ENCODE measurements at places on chromosomes 6 and 20.

DNA sequence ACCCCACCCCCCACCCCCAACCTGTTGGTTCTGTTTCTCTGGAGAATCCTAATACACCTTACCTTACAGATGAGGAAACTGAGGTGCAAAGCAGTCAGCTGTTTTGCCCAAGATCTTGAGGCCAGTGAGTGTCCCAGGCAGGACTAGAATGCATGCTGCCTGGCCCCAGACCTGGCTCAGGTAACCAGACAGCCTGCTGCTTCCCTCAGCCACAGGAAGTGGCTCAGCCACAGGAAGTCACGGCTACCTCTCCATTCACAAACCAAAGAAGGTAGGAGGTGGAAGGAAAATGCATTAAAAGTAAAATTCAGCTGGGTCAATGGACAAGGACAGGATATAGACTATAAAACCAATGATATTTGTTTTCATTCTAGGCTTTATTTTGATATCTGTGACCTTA, 517.6 kb downstream of the CD83 start:
- no peak for DNase-seq

DNA sequence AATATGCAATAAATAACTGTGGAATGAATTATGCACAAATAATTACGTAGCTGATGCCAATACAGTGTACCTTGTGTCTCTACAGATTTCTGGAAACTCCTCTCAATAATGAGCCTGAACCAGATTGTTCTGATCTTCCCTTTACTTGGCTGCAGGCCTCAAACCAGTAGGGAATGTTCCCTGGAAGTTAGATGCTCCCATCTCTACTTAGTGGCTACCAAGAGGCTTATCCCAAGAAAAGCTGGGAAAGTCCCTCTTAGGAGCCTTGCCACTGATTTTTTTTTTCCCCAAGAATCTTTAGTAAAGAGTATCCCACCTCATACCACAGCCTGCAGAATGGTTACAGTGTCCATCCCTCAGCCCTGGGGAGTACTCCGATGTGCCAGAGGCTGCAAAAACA, 702.1 kb downstream of the RFPL4B start:
- DNase-seq = no peak

- no peak for DNase-seq
Measured at GRCh38 chr20:48049641-48050040, 264.4 kb upstream of the SULF2 start.

DNA sequence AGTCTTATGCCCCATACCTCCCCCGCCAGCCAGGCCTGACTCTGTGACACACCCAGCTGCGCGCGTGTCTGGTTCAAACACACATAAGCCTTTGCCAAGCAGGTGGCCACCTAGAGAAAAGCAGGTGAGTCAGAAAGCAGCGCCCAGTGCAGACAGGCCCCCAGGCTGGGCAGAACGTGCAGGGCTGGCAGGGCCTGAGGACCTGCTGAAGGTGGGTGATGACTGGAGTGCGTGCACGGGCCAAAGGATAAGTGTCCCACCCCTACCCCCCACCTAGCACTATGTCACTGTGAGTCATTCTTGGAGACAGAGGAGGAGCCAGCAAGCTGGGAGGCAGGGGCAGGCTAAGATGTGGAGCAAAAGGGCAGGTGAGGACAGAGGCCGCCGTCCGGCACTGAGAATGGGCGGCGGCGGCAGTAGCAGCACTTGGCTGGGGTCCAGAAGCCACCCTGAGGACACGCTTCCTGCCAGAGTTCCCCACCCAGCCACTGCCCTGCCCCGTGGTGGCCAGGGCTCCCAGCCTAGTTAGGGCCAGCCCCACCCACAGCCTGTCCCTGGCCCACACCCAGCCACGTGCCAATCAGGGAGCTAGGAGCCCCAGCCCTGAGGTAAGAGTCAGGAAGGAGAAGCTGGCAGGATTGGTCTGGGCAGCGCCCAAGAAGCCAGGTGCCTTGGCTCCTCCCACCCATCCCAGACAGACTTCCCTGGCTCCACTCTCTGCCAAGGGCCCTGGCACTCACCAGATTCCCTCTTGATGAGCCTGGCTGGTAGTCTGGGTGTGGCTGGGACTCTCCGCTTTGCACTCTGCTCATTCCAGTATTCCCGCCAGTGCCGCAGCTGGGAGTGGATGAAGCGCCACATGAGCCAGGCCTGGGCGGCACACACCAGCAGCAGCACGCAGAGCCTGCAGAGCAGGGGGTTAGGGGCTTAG, 72.7 kb downstream of the TRAM2 start:
- DNase-seq = peak; percentile 97

- DNase-seq = no peak
Measured at GRCh38 chr6:98929498-98930060, 18.2 kb downstream of the FBXL4 start.

- no peak for DNase-seq
Measured at GRCh38 chr6:116884530-116884929, 7.5 kb downstream of the RFX6 start.

DNA sequence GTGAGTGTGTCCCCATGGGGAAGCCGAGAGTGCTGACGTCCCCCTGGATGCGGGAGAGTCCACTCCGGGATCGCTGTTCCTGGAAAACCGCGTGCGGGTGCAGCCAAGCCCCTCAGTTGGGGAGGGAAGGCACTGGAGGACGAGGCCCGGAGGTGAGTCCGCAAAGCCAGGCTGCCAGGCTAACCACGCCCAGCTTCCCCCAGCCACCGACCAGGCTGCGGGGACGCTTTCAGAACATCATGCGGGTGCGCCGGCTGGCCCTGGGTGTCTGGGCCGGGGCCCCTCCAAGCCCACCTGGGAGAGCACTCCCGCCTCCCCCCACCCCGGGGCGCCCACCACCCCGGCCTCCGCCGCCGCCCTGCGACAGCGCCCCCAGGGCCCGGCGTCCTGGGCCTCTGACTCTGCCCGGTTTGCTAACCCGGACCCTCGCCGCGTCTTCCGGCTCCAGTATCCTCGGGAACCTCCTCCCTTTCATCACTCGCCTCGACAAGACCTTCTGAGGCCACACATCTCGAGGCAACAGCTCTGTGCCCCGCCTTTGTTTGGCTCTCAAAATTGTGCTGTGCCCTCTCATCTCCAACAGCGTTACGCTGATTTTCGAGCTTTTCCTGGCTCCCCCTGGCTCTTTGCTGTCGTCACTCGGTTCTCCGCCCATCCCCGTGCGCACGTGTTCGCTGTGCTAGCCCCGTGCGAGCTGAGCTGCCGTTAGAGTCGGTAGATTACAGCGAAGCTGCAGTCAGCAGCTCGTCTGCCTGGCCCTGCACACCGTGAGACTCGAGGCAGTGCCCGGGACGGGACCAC, 47.1 kb upstream of the ENTPD6 start:
- DNase-seq = peak; percentile 4

DNA sequence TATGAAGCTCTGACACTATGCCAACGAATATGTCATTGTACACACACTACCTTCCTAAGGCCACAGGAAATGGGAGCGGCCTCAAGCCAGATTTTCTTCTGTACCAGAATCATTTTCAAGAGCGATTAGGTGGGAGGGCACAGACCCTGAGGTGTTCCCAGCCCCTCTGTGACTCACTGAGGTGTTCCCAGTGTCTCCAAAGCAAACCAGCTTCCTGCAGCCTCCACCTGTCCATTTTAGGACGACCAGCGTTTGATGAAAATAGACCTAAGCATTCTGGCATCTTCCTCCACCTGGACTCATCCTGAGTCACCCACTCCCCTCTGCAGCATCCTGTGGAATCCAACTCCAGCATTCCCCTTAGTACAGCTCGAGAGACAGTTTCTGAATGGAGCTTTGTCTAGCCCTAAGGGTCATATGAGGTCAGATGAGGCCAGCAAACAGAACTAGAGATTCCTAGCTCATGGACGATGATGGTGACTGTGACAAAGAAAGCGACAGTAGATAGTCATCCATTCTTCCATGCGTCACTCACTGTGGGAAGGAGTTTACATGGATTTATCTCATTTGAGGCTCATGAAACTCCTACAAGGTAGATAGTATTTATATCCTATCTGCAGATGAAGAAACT, 203.4 kb downstream of the PTPRT start:
- DNase-seq = no peak

GRCh38 chr6:162596676-162597075, 130.9 kb downstream of the PRKN start:
- DNase-seq = no peak

- no peak for DNase-seq
Measured at GRCh38 chr6:50889935-50890334, 71.3 kb downstream of the TFAP2B start.

GRCh38 chr20:14489544-14489943, 152.1 kb upstream of the FLRT3 start:
- no peak for DNase-seq

DNA sequence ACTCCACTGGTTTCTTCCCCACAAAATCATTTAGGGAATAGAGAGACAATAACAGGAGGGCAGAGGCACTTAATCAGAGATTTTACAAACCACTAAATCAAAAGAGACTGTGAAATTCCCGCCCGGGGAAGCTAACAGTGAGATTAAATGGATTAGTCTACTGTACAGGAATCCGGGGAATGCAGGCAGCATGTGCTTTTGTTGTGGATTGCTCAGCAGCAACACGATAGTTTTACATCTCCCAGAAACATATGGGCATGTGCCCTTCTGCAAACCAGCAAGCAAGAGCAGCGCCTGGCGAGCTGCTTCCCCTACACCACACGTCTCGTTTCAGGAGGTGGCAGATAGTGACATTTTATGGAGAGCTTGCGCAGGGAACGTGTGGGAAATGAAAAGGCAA, 382.3 kb downstream of the CD83 start:
- no peak for DNase-seq

All from hematopoietic multipotent progenitor cell treated with erythropoietin and hydrocortisone succinate and interleukin-3 and kit ligand, for 8 days (in vitro differentiated cells).